ENCODE measurements at places on chromosomes 7 and 10. TPM values are rescaled to one million over a fixed set of nuclear protein-coding genes. Genes with fewer than 3 reads are reported as not detected.

KCNH2 gene
- total RNA-seq, result 0.27 TPM

UBN2 gene
- total RNA-seq, result 9.5 TPM

DNA sequence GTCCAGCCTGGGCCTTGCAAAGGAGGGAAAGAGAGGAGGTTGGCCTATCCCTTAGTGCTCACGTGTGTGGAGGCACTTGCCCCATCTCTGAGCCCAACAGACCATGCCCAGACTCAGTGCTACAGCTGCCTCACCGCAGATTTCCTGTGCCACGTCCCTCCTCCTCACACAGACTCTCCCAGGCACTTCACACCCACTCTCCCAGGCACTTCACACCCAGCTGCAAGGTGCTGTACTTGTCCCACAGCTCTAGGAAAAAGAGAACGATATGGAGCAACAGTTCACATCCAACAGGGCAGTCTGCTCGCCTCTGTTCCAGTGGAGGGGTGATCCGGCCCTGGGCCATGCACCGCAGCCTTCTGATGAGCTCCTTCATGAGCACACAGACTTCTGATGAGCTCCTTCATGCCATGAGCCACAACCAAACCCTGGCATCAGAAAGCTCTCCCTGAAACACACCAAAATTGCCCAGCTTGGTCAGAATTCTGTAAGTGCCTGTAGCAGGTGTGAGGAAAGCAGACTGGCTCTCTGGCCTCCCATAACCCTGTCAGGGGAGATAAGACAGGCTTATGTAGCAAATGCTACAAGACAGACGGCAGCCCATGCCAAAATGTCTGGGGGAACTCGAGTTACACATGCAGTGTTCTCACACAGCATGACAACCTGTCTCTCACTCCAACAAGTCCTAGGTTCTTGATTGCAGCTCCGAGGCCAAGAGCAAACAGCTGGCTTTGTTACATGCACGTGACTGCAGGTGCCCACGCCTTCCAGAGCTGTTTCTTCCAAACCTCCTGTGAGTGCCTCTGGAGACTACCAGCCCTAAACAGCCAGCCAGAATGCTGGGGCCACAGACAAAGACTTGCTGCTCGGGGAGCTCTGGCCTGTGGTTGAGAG, 348.5 kb downstream of the GRID1 start:
- DNase-seq, result no peak

PKD2L1 gene
- total RNA-seq, result not detected

DNA sequence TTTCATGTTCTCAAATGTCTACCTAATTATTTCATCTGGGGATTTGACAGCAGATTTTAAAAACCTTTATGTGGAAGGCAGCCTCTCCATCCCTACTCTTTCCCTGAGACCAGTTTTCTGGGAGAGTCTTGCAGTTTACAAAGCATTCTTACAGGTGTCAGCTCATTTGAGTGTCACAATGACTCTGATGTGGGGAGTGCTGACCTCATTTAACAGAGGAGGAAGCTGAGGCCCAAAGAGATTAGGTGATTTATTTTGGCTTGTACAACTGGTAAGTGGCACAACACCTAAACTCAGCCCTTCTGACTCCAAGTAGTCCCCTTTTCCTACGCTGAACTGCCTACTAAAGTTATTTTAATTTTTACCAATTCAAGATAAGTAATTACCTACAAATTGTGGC, 33.3 kb upstream of the MAT1A start:
- DNase-seq, result no peak

AGMO gene
- not detected for total RNA-seq

DNA sequence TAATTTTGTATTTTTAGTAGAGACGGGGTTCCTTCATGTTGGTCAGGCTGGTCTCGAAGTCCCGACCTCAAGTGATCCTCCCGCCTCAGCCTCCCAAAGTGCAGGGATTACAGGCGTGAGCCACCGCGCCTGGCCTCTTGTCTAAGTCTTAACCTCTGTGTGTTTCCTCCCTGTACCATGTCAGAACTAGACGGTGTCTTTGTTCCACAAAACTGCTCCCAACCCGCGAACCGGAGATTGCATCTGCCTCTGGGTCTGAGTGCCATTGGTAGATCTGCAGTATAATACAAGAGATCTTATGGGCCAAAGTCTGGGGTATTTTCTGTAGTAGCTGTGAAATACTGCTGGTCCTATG, 1.3 kb upstream of the EEF1AKMT2 start:
- no peak for DNase-seq

SPDYE9 gene
- total RNA-seq, result not detected

WBP1L gene
- total RNA-seq, result 31.4 TPM

DNA sequence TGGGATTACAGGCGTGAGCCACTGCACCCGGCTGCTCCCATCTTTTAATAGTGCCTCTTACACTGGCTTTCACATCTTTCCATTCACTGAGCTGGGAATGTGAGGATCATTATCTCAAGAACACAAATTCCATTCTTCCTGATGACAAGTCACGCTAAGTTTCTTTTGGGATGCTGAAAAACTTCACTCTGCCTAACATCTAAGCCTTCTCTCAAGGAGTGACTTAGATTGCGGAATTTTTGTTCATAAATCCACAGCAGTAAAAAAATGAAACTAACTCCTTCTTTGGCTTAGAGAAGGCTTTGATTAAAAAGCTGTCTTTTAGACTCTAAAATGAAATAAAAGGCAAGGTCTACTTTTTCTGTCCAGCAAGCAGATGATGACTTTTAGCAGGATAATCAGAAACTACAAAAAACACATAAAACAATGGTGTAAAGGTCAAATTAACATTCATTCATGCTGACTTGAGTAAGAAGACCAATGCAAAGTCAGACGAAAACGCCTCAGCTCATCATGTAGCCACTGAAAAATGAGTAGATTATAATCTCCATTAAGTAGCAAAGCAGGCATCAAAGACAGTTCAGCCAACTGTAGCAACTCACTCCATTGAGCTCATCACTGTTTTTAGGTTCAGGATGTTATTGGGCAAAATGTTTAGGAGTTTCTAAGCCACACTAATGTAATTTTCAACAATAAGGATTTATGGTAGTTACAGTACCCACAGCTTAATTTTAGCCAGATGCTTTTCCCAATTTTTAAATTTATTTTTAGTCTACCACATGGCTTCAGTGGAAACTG, 178.8 kb downstream of the ELMO1 start:
- no peak for DNase-seq

GRCh38 chr10:46052057-46052790, 6.2 kb upstream of the MSMB start:
- no peak for DNase-seq

CABCOCO1 gene
- not detected for total RNA-seq

- no peak for DNase-seq
Observed at GRCh38 chr7:141251957-141252356, 178.1 kb downstream of the TMEM178B start.

DNA sequence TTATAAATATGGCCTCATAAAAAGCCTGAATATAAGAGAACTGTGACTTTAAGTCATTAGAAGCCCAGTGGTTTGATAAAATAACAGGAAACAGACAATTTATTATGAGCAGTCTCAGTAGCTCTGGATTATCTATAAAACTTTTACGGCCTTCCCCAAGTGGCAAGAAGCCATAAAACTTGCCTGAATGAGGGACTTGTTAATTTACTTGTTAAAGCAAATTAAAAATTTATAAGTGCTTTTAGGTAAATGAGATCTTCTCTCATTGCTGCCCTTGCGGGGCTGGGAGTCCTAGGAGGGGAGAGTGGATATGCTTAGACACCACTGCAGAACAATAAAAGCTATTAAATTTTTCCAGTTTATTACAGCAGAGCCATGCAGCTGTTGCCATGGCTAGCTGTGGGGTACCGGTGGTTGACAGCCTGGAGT, 499.9 kb downstream of the AUTS2 start:
- DNase-seq, result no peak

SMURF1 gene
- 14.2 TPM for total RNA-seq

GRCh38 chr10:6145166-6145987, 56.5 kb downstream of the RBM17 start:
- no peak for DNase-seq

ZNF438 gene
- total RNA-seq, result 3.8 TPM

DNA sequence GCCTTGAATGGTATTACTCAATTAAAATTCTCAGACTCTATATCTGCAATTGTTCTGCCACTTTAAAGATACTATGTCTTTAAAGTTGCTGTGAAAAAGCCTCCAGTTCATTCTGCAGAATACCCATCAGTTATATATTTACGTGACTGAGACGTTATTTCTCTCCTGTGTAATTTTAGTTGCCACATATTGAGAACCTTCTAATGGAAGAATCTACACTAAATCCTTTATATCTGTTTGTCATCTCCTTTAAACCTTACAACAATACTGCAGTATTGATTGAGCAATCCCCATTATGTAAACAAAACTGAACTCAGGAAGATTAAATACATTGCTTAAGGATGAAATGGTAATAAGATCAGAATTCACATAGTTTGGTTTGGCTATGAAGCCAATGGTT, 30.0 kb downstream of the GPR141 start:
- DNase-seq, result no peak

- DNase-seq, result no peak
Observed at GRCh38 chr10:86001521-86001920, 365.1 kb downstream of the GRID1 start.

DNA sequence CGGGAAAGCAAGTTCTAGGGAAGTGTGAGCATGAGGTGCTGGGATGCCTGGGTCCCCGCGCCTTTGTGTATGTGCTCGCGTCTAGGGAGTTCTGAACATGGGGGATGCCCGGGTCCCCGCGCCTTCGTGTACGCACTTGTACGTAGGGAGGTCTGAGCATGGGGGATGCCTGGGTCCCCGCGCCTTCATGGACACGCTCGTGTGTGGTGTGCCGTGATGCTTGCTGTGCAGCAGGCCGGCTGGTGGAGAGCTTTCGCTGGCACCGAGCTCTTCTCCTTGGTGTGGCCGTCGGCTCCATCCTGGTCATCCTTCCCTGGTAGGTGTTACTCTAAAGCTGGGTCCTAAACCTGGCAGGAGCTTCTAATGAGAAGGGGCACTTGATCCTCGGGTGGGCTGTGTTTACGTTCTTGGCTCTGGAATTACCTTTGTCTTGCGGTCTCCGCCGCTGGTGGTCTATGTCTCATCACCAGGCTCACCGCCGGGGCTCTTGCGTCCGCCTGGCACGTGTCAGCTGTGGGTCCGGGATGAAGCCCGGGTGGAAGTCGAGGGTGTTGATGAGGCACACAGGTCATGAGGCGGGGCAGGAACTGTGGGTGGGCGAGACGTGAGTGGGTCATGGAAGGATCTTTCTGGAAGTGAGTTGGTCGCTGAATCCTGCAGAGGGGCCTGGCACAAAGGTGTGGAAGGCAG, 63.5 kb downstream of the DNAJB6 start:
- no peak for DNase-seq

GRCh38 chr10:62025134-62025794, 123.8 kb downstream of the ARID5B start:
- no peak for DNase-seq
